ENCODE measurements at places on chromosomes 5 and 9.

- no peak for DNase-seq
These were observed 99.6 kb downstream of the NMUR2 start for GRCh38 chr5:152305525-152305924.

GRCh38 chr9:24245988-24246387 lies 299.7 kb downstream of the IZUMO3 start:
- no peak for DNase-seq

DNA sequence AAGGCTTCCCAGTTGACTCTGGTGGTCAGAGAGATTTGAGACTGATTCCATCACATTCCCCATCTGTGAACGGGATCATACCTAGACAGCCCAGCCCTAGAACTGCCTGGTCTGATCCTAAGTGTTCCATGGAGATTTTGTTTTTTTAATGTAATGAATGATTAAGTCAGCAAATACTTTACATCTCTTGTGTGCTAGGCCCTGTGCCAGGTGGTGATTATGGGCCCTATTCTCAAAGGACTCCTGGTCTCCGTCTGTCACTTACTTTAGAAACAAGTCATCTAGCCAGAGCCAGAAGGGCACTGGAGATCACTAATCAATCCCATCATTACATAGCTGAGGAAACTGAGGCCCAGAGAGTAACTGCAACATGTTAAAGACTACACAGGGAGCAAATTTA lies 1.1 kb upstream of the GPX3 start:
- no peak for DNase-seq

DNA sequence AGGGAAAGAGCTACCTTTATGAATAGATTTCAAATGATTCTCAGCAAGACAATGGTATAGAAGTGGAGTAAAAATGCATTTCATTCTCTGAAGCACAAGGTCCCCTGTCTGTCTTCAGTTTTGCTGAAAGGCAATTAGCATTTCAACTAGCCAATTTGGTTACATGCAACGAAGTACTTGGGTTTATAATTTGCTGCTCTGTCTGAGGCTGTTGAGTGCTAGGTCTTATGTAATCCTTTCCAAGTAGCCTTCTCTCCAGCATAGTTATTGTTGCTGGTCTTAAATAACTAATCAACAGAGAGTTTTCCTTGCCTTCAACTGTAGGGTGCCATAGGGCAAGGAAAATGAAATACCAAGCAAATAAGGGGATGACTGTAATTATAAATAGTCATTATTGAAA lies 4.5 kb downstream of the ADGRV1 start:
- DNase-seq = no peak

- DNase-seq = no peak
These were observed 694.5 kb downstream of the TLE1 start for GRCh38 chr9:80994892-80995291.

DNA sequence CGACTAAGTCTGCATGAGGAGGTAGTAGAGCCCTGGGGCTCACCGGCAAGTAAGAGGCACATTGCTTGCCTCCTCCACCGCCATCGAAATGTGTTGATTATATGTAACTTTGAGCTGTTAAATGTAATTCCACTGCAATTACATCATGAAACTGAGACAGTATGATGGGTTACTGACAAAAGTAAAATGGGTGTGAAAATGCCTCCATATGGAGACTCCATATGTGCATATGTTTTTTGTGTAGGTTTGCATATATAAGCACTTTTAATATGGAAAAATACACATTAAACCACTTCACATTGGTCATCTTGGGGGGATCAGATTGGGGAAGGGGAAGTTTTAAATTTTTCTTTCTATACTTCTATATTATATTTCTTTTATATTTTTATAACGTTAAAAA lies 29.8 kb downstream of the NFIL3 start:
- no peak for DNase-seq

DNA sequence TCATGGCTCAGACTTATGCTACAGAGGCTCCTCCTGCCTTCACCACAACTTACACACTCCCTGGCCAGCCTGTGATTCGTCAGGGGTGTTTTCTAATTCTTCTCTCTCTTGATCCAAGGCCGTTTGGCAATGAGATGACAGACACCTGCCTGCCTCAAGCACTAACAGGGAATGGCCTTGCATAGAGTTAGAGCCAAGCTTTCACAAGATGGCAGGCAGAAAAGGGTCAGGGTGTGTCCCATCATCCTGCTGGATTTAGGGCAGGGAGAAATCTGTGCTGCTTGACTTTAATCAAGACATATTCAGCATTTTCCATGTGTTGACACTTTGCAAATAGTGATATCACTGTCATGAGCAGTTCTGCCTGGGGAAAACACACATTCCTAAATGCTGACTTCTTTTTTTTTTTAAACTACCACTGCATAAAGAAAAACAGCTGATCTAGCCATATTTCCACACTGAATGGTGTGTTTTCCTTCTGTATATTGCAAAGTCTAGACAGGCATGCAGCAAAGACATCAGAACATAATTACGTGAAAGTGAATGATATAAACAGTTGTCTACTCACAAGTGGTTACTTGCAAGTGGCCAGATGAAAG lies 95.0 kb upstream of the SLC25A48 start:
- no peak for DNase-seq

GRCh38 chr5:170782438-170782837 lies 1.1 kb upstream of the GABRP start:
- no peak for DNase-seq

GRCh38 chr5:24222876-24223275 lies 421.9 kb downstream of the CDH10 start:
- DNase-seq = no peak
